ENCODE measurements at places on chromosomes 1 and 21.

GRCh38 chr1:213693864-213694263, 293.9 kb upstream of the PROX1 start:
- no peak for DNase-seq

- no peak for DNase-seq
Observed at GRCh38 chr1:35936838-35937237, 5.9 kb downstream of the AGO3 start.

GRCh38 chr1:37392051-37392450, 82.3 kb upstream of the ZC3H12A start:
- no peak for DNase-seq

DNA sequence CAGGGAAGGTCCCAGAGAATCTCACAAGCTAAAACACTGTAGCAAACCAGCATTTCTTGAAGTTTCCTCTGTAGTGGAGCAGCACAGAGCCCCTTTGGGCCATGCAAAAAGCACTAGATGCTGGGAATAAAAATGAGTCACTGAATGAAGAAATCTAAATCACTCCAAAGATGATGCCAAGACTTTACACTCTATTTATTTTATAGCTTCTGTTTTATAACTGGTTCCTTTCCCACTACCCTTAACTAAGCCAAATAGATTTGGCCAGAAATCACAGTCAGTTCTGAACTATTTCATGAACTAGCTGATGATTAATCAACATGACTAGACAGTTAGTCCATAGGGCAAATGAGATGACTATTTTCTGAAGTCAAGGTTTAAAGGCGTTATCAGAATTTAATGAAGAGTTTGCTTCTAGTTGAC, 89.5 kb downstream of the SCMH1 start:
- no peak for DNase-seq

GRCh38 chr1:67561704-67562113, 123.3 kb upstream of the GADD45A start:
- DNase-seq: peak; percentile 69

GRCh38 chr1:167083871-167084270, 6.3 kb downstream of the GPA33 start:
- DNase-seq: no peak

- DNase-seq: no peak
Observed at GRCh38 chr1:165063181-165063965, 293.1 kb downstream of the LMX1A start.

- DNase-seq: no peak
Observed at GRCh38 chr1:36014722-36015220, 69.1 kb upstream of the TEKT2 start.

GRCh38 chr21:16305686-16306085, 575.9 kb downstream of the USP25 start:
- no peak for DNase-seq

All from activated CD4-positive, alpha-beta T cell treated with anti-CD3 and anti-CD28 coated beads for 1 hour (primary cell).